ENCODE measurements at places on chromosomes 7 and 10.
A peak's percentile ranks its signal among the peaks of the same experiment; 100 is the strongest.

DNA sequence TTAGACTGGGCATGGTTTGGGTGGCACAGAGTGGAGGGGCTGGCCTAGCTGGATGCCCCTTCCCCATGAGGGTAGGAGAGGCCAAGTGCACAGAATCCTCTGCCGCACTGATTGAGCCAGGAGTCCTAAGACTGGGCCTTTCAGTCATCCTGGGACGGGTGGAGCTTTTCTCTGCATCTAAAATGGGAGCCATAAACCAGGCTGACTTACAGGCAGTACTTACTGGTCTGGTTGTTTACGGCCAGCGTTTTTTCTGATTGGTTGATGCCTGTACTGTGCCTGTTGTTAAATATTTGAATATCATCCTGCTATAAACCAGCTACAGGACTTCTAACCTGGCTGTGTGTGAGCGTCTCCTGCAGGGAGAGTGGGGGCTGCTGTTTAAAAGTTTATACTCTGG is 107.8 kb downstream of the CDH23 start:
- DNase-seq = no peak

DNA sequence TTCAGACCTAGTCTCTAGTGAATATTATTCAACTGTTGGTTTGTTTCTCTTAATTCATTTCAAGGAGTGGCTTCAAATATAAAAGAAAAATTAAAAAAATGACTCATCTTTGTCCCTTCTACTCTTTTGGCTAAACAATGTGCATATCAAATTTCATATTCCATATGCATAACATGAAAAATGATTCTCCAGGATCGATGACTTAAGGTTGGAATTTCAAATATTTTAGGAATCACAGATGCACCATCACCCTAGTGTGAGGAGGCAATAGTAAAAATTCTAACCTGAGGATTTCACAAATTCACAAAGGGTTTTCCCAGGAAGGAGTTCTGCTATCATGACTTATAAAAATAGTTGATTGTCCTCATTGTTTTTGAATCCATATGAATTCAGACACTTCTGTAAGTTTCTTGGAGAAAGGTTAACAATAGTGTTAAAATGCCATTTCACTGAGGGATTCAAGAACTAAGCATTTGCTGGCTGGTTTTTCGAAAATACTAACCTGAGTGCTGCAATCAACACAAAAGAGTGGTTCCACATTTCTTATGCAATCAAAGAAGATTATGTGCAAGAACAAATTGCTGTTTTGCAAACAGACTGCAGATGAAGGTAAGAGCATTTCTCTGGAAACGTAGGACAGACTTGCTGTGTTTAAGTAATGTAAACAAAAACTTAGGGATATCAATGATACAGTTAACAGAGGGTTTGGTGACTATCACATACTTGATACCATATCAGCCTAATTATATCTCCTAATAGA is 547.5 kb upstream of the LRRTM3 start:
- DNase-seq = no peak

DNA sequence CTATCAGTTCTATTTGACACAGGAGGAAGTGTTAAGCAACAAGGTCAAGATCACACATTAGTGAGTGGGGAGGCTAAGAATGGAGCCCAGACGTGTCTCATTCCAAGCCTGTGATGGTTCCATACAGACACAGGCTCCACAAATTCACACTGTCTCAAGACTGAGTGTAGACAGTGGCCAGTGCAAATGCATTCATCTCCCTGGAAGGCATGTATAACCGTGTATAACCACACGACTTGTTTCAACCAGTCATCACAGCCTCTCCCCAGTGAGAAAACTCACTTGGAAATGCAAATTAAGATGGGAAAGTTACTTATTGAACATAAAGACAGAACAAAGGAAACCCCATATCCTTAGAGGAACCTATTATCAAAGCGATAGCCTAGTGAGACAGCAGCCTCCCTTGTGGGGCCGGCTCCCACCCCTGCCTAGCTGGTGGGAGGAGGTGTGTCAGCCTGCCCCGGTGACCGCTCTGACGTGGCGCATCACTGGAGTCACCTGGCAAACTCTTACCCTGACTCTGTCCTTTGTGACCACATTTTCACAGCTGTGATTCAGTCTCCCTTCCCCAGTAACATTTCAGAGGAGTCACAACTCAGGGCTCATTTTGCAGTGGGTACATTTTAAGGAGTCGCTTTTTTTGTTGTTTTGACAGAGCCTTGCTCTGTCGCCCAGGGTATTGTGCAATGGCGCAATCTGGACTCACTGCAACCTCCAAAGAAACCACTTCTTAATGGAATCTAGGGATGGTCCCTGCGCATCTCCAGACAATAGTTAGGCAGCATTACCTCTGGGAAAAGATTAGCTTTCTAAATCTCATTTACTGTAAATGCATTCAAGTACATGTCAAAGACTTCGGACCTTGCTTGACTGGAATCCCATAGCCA is 126.6 kb upstream of the PARD3 start:
- no peak for DNase-seq

GRCh38 chr10:43689007-43689491 is 40.4 kb upstream of the ZNF32 start:
- no peak for DNase-seq

GRCh38 chr10:3427347-3427746 is 254.8 kb upstream of the PITRM1 start:
- no peak for DNase-seq

- DNase-seq = no peak
Observed at GRCh38 chr7:25026156-25026555, 46.2 kb upstream of the OSBPL3 start.

GRCh38 chr7:156903232-156903909 is 10.4 kb upstream of the LMBR1 start:
- DNase-seq = peak; percentile 11

DNA sequence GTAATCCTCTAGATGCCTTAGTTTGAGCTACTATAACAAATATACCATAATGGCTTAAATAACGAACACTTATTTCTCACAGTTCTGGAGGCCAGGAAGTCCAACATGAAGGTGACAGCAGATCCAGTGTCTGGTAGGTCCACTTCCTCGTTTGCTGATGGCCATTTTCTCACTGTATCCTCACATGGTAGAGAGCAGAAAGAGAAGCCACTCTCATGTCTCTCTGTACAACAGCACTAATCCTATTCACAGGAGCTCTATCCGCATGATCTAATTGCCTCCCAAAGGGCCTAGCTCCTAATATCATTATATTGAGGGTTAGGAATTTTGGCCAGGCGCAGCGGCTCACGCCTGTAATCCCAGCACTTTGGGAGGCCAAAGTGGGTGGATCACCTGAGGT is 10.2 kb downstream of the HIBADH start:
- DNase-seq = no peak

GRCh38 chr7:129095258-129095657 is 40.3 kb upstream of the TNPO3 start:
- DNase-seq = no peak

DNA sequence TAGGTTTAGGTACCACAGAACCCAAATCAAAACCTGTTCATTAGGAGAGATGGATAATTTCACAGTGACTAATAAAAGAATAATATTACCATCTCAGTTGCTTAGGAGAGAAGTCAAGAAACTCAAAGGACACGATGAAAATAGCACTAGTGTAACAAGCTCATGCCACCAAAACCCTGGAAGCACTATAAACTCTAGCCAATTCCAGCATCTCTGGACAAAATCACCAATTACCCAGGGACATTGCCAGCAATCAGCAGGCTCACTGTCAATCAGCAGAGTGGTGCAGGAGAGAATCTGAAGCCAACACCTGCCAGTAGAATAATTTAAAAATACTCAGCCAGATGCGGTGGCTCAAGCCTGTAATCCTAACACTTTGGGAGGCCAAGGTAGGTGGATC is 88.9 kb downstream of the ARMH3 start:
- no peak for DNase-seq

DNA sequence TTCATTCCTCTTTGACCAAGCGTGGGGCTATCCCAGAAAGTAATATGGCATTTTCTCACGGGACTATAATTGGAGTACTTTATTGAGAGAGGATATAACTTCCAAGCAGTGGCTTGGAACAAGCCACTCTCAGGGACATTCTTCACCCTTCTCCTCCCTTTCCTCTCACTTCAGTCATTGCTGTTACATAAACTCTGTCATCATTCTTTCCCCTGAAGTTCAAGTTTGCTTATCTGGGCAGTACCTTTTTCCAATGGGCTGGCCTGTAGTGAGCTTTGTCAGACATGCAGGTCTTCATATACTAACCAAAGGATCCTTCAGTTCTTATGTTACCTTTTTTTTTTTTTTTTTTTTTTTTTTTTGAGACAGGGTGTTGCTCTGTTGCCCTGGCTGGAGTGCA is 58.7 kb upstream of the KMT2E start:
- DNase-seq = no peak

DNA sequence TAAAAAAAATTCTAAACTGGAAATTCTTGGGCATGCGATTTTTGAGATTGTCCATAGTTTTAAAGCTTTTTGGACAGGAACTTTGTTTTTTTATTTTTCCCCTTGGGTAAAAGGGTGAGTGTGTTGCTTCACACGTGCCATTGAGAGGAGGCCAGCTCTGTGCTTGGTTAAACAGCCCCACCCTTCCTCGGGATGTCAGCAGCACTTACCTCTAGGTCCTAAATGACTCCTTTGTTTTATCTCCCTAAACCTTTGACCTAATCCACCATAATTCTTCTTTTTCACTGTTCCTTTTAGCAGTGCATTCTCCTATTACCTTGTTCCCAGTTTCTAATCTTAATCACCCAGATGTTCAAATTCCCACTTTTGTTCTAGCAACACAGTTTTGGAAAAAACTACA is 83.5 kb downstream of the SEMA3D start:
- DNase-seq = no peak

DNA sequence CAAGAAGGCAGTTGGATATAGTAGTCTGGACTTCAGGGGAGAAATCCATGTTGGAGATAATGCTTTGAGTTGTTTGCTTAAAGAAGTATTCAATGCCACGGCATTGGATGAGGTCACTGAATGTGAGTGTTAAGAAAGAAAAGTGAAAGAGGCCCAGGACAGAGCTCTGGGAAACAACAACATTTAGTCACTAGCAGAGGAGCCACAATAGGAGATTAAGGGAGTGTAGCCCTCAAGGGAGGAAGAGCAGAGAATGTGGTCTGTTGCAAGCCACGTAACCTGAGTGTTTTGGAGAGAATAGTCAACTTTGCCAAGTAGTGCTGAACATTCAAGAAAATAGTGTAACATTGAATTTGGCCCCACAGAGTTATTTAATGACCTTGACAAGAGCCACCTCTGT is 114.7 kb downstream of the MYO3A start:
- no peak for DNase-seq

GRCh38 chr10:49562893-49563292 is 24.0 kb upstream of the ERCC6 start:
- DNase-seq = no peak

DNA sequence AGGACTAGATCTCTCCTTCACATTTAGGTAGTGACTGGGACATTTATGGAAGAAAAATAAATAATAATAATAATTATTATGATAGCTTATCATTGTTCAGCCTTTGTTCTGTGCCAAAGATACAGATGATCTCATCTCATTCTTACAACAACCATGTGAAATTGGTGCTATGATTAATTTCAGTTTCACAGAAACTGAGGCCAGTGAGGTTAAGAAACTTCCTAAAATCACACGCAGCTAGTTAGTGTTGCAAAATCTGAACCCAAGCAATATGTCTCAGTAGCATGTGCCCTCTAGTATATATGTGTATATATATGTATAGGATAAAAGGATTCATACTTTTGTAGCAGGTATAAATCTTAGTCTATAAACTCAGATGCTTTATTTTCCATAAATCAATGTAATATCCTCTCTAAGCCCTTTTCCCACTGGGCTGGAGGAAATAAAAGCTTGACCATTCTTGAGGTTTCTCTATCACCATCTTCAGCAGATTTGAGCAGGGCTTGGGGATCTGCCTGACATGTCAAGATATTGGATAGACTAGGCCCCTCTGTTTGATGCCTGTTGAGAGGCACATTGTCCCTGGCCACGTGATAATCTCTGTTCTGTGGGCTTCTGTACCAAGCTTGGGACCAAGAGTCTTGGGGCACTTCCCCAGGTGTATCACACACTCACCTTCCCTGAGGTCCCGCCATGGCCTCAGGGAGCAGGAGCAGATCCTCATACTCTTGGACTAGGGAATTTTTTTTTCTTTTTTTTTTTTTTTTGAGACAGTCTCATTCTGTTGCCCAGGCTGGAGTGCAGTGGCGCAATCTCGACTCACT is 172.6 kb upstream of the NRP1 start:
- DNase-seq = no peak

All from KBM-7 (cell line).